ENCODE measurements at places on chromosomes 16 and 17. TPM values are rescaled to one million over a fixed set of nuclear protein-coding genes. Genes with fewer than 3 reads are reported as not detected.

DNA sequence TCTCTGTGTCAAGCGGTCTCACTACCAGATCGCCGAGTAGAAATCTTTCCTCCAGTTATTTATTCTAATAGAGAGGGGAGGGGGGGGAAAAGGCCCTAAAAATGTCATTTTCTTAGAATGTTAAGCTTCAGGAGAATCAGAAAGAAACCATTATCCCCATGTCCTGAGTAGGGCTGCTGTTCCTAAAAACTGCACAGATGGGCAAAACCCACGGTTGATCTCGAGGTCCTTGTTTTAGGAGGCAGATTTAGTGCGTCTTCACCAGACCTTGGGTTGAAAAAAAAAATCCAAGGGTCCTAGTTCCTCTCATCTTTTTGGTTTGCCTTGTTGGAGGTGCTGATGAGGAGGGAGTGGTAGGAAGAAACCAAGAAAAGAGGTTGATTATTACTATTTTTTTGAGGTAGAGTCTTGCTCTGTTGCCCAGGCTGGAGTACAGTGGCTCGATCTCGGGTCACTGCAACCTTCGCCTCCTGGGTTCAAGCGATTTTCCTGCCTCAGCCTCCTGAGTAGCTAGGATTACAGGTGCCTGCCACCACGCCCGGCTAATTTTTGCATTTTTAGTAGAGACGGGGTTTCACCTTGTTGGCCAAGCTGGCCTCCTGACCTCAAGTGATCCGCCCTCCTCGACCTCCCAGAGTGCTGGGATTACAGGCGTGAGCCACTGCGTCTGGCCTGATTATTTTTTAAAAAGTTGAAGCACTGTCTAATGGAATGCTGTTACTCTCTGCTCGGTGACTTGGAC lies 1.4 kb downstream of the CBFB start:
- no peak for DNase-seq

MARCHF10 gene
- total RNA-seq, result not detected

CCL4L2 gene
- total RNA-seq, result 26.9 TPM

B4GALNT2 gene
- not detected for total RNA-seq

DNA sequence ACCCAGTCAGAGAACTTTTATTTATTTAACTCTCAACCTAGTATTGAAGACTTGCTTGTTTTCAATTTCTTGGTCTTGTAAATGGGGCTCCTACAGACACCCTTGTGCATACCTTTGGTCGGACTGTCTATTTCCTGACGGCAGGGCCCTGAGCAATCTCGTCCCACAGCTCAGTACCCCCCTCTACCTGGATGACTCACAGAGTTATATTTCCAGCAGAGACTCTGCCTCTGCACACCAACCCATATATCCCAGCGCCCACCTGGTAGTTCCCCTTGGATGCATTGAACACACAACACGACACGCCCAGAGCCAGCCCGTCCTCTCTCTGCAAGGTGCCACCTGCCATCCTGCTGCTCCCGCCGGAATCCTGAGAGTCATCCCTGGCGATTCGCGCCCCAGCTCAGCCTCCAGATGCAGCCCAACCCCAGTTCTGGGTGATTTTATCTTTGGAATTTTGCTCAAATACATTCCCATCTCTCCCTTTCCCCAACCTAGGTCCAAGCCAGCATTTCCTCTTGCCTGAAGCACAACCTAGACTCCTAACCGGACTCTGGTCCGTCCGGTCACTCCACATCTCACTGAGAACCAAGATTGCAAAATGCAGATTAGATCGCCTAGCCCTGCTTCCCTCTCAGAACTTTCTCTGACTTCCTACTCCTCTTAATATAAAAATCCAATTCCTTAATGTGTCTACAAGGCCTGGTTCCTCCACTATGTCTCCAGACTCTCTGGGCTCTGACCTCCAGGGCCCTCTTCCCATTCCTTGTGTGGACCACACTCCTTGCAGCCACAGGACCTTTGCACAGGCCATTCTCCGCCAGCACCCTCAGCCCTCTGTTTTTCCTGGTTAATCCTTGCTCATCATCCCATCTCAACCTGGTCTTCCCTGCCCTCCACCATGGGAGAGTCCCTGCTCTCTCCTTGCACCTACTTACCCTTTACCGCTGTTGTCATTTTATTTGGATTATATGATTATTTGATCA lies 129.2 kb downstream of the SEC14L1 start:
- DNase-seq, result no peak
